ENCODE measurements at places on chromosomes 7 and 10. TPM values are rescaled to one million over a fixed set of nuclear protein-coding genes. Genes with fewer than 3 reads are reported as not detected.

DNA sequence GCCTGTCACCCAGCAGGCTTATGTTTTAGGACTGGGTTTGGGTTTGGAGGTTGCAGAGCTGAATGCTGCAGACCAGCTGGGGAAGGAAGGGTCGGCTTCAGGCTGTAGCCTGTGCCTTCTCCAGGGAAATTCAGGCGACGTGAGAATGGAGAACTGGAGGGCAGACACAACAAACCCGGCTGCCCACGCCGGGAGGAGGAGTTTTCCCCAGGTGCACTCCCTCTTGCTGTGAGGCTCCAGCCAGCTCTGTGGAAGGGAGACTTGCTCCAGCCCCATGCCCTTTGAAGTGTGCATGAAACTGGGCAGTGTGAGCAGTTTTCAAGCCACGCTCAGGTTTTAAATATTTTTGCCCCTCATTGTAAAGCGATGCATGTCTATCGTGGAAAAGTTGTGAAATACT is 279.1 kb downstream of the CCSER2 start:
- DNase-seq = no peak

HGF gene
- not detected for polyA plus RNA-seq

- no peak for DNase-seq
Measured at GRCh38 chr10:21944727-21945386, 58.7 kb downstream of the DNAJC1 start.

DNA sequence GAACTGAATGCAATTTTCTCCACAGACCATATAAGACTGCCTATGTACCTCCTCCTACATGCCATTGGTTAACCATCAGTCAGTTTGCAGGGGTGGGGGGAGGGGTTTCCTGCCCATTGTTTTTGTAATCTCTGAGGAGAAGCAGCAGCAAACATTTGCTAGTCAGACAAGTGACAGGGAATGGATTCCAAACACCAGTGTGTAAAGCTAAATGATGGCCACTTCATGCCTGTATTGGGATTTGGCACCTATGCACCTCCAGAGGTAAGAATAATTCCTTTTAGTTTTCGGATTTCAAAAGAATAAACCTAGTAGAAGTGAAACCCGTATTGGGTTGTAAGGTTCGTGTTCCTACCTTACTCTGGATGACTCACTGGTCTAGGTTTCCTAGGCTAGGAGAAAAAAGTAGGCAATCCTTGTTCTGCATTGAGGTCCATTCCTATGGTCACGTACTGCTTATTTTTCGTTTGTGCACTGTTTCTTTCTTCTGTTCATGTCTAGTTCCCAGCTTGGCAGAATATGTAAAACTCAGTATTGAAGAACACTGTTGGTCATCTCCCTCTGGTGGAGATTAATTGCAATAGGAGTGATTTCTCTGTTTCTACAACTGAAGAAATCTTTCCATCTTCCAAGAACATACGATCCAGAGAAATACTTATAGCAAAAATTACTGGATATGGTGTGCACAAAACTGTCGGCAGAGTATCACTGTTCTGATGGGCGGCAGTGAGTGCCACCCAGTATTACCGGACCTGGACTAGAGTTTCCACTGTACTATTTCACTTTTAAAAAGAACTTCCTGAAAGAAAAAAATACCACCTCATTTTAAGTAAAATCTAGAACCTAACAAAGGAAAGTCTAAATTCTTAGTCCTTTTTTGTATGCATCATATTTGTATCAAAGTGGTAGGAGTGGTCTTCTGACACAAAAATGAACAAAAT is at the start of gene AKR1C3:
Gene AKR1C3, plus strand, starts transcription at position 150 of the 941 bp plus-strand sequence. Its CDS starts 31 bp downstream, at position 181.
- DNase-seq = peak; percentile 29

CCDC172 gene
- polyA plus RNA-seq = not detected

ZNHIT1 gene
- polyA plus RNA-seq = 121 TPM

DNA sequence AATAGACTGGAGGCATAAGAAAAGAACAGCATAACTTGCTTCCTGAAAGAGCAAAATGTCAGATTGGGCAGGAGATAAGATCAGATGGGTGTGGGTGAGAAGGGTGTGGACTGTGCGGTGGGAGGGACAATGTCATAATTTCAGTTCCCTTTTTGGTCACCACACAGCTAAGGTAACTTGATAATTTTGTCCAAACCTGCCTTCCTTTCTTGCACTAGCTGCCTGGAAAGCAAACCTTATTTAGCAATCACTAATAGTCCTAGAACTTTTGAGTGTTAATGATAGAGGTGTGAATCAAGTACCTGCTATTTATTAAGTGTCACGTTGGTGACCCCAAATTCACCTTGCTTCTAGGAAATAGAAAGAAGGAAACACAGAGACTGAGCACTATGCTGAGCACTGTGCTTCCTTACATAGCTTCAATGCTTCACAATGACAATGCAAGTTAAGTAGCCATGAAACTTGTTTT is 72.4 kb upstream of the SP4 start:
- no peak for DNase-seq

- DNase-seq = no peak
Measured at GRCh38 chr7:6234384-6234783, 38.0 kb downstream of the CYTH3 start.

DCLRE1A gene
- polyA plus RNA-seq = 3.4 TPM

- no peak for DNase-seq
Measured at GRCh38 chr10:99170116-99170675, 65.5 kb downstream of the HPSE2 start.

GPR85 gene
- polyA plus RNA-seq = 0.74 TPM

GRCh38 chr10:112168733-112169132 is 14.8 kb downstream of the GPAM start:
- no peak for DNase-seq

DNA sequence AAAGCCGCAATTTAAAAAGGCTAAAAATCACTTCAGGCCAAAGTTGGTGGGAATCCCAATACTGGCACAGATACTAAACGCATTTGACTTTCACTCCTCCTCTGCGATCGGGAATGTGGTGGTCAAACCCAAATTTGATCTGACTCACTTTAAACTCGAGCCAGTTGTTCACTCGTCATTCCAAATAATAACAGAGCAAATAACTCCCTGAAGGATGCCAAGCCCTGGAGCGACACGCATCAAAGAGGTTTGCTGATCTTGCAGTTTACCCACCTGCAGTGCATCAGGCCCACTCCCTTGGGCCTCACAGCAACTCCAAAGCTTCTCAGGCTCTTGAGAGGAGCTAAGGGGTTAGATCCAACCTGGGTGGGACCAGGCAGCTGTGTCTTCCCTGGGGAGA is 12.2 kb downstream of the PTN start:
- no peak for DNase-seq

GRCh38 chr10:131440405-131441360 is 129.2 kb upstream of the TCERG1L start:
- DNase-seq = no peak

DNA sequence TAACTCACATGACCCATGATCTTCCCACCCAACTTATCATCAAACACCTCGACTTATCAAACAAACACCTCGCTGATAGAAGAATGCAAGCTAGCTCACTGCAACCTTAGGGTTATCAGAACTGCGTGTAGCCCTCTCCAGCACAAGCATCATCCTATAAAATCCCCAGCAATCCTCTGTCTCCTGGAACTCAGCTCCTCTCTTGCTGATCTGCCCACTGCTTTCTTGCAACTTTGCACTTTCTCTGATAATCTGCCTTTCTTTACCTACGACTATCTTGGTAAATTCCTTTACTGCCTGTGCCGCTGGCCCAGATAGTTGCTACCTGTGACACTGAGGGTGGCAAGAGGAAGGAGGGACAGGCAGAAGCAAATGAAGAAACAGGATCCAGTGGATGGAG is 210.9 kb downstream of the ACTR3B start:
- no peak for DNase-seq

- DNase-seq = no peak
Measured at GRCh38 chr10:80356563-80356988, at the start of the genes DYDC1 and DYDC2. DYDC1 (minus strand) TSS chr10:80356755; CDS start chr10:80352601, 4,154 bp downstream. DYDC2 (plus strand) TSS chr10:80356781; CDS start chr10:80362444, 5,663 bp downstream.

PNLIP gene
- polyA plus RNA-seq = not detected

GRCh38 chr7:25931156-25931555 is 220.8 kb upstream of the NFE2L3 start:
- no peak for DNase-seq

GRCh38 chr10:69010151-69010640 is 21.6 kb downstream of the KIFBP start:
- DNase-seq = no peak

ADCY1 gene
- 0.21 TPM for polyA plus RNA-seq

DNA sequence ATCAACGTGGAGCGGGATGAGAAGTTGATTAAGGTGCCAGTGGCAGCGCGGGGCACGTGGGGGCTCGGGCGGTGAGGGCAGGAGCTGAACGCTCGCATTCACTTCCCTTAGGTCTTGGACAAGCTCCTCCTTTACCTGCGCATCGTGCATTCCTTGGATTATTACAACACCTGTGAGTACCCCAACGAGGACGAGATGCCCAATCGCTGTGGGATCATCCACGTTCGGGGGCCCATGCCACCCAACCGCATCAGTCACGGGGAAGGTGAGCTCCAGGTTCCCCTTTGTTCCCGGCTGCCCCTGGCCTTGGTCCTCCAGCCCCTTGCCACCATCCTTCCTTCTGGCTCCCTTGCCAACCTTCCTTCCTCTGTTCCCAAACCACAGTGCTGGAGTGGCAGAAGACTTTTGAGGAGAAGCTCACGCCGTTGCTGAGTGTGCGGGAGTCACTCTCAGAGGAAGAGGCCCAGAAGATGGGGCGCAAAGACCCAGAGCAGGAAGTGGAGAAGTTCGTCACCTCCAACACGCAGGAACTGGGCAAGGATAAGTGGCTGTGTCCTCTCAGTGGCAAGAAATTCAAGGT is 2.5 kb downstream of the UFSP1 start:
- no peak for DNase-seq

DNA sequence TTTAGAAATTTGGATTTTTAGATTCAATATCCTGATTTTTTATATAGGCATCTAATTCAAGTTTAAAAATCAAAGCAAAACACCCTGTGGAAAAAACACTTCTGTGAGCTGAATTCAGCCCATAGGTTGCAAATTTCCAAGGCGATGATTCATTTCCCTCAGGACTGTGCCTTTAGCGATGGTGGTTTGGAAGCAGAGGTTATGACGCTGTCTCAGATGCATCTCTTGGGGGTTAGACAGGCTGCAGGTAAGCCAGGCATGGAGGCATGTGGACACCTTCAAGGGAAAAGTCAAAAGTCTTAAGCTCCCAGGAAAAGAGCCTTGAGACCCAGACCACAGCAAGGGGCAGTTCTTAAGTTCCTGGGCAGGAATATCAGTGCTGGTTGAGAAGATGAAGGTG is 9.5 kb upstream of the FRA10AC1 start:
- no peak for DNase-seq

- DNase-seq = peak; percentile 70
Measured at GRCh38 chr10:85400981-85401695, 965.5 kb downstream of the GRID1 start.

GRCh38 chr10:62915158-62915557 is 99.0 kb upstream of the EGR2 start:
- DNase-seq = no peak

DNA sequence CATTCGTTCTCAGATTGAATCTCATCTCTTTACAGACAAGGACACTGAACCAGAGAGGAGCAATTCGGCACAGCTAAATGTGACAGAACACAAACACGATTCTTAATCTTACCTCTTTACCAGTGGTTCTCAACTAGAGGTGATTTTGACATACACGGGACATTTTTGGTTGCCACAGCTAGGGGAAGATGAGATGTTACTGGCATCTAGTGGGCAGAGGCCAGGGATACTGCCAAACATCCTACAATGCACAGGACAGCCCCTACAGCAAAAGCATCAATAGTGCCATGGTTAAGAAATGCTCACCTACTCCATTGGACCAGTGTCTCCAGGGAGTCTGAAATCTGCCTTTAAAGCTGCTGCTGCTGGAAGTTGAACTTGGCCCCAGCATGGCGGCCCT is 27.3 kb downstream of the PDE1C start:
- no peak for DNase-seq

HECW1 gene
- polyA plus RNA-seq = 0.10 TPM

FXYD4 gene
- polyA plus RNA-seq = not detected

GRCh38 chr7:128381161-128381821 is 19.8 kb upstream of the PRRT4 start:
- DNase-seq = peak; percentile 51

GRCh38 chr10:133225707-133226191 is 4.3 kb upstream of the UTF1 start:
- DNase-seq = no peak

DNA sequence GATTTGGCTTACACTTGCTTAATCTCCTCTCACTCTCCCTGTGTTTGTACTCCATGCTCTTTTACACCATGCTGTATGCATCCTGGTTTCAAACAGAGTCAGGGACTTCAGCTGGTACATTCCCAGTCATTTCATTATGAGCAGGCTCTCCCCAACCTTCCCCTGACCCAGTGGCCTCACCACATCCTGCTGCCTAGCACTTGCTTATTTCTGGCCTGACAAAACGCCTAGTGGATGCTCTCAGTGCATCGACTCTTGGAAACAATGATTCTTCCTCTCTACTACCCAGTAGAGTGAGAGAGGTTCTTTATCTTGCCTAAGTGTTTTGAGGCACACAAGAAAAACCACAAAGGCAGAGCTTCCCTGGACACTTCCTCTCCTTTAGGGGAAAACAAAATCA is 63.4 kb downstream of the CAV1 start:
- DNase-seq = no peak

DNA sequence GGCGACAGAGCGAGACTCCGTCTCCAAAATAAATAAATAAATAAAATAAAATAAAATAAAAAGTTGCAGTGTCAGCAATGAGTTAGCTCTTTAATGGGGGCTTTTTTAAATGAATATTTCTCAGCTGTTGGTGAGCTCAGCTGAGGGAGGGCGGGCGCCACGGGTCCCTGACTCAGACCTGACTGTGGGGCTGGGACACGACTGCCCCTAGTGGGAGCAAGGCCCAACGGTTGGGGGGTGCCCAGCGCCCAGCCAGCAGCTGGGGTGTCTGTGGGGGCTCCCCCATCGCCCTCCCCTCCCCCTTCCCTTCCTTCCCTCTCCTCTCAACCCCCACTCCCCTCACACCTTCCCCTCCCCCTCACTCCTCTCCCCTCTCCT is 46.6 kb downstream of the PWWP2B start:
- DNase-seq = no peak

DNA sequence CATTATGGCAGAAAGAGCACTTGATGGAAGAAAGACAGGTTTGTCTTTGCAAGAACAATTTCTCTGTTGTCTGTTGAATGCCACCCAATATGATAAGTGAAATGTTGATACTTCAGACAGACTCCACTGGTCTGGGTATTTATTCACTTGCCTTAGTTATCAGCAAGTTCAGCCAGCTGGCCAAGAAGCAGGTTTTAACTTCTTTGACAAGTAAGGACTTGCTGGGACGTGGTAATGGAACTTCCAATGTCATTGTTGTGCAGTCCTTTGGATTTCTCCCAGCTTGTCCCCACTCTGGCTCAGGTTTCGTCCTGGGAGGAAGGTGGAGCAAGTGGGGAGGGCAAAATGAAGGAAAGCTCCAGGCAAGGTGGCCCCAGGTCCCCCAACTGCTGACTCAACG is 497.4 kb downstream of the RPS24 start:
- DNase-seq = peak; percentile 15

SPDYE16 gene
- not detected for polyA plus RNA-seq

GRCh38 chr7:117875566-117875965 is 2.3 kb upstream of the CTTNBP2 start:
- DNase-seq = no peak

GRCh38 chr7:28395831-28396230 is 16.5 kb upstream of the CREB5 start:
- DNase-seq = no peak
